Effector CD8-positive, alpha-beta T cell (primary cell): ENCODE measurements at places on chromosomes 12 and 14.

GRCh38 chr14:71286126-71286525 lies 378.9 kb downstream of the PCNX1 start:
- DNase-seq = no peak

- no peak for DNase-seq
These were observed 198.5 kb downstream of the PTPRO start for GRCh38 chr12:15520844-15521243.

GRCh38 chr12:108907839-108908351 lies 28.0 kb downstream of the DAO start:
- DNase-seq = no peak

DNA sequence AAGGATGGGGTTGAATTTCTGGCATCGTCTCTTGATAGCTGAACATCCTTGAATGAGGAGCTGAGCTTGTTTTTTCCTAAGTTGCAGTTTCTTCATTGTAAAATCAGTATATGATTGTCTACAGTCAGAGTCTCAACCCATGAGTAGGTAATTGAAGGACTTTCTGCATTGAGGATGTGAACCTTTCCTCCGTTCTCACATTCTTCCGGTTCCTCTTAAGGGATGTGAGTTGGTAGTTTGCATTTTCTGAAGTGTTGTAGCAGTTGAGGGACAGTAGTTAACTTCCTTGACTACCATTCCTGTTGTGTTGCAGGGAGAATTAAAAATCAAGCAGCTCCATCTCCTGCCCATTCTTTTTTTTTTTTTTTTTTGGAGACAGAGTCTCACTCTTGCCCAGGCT lies 19.1 kb downstream of the TPCN1 start:
- no peak for DNase-seq
